ENCODE measurements at places on chromosomes 5 and 9.

DNA sequence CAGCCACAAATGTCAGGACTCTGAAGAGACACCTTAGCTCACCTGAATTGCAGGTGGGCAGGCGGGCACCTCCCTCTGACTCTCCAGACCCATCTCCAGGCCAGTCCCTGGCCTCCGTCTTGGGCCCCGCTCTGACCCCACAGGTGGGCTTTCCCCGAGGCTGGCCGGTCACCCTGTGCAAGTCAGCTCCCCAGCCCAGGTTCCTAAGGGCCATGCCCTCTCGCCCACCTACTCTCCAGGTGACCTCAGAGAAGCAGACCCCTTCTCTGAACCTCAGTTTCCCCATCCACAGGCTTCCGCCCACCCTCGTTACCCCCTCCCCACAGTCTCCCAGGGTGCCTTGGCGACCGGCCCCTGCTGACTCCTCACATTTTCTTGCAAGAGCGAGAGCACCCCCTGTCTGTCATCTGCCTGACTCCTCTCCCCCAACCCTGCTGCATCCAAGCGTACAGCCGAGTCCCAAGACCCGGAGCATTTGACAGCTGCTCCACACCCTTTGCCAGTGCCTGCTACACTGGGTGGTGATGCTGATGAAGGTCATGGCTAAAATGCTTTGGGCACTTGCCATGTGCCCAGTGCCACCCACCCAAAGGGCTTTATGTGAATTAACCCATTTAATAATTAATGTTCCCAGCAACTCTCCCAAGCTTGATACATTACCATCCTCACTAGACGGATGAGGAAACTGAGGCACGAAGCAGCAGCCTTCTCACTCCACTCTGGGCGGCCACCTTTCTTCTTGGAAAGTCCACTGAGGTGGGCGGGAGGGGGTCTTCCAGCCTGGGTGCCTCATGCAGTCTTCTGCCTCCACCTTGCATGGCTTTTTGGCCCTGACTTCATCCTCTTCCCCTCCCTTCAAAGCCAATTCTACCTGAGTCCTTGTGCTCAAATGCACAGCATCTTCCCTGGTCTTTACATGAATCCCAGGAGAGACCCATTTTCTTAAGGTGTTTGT is 51.1 kb upstream of the ORM1 start:
- DNase-seq = peak; percentile 71

- no peak for DNase-seq
Observed at GRCh38 chr5:50889790-50890189, 223.4 kb downstream of the PARP8 start.

- DNase-seq = no peak
Observed at GRCh38 chr5:115709585-115709984, 83.7 kb upstream of the TMED7 start.

GRCh38 chr5:158686214-158686613 is 413.5 kb downstream of the EBF1 start:
- DNase-seq = no peak

GRCh38 chr5:116510517-116510916 is 64.1 kb downstream of the SEMA6A start:
- peak; percentile 31 for DNase-seq

- no peak for DNase-seq
Observed at GRCh38 chr5:78482948-78483347, 122.5 kb downstream of the SCAMP1 start.

- no peak for DNase-seq
Observed at GRCh38 chr9:91682806-91683205, 259.2 kb upstream of the NFIL3 start.

DNA sequence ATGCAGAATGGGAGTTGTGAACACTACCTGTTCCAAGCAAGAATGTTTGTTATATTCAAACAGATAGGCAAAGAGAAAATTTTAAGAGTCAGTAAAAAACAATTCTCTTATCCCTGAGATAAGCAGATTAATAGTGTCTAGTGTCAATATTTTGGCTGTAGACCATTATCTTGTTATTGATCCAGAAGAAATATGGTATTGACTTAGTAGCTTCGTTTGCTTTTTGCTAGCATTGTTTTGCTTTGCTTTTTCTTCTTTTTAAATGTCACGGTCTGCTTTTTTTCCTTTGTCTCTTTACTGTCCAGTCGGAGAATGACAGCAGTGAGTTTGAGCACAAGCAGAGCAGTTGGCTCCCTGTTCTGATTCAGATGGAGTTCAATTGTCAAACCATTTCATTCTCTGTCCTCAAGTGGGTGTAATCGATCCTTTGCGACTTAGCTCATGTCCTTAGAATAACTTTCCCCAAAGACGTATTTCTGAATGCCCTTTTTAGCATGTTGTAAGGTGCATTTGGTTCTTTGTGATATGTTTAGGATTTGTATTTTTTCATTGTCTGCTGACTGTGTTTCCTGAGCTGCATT is 29.3 kb downstream of the FUBP3 start:
- no peak for DNase-seq

DNA sequence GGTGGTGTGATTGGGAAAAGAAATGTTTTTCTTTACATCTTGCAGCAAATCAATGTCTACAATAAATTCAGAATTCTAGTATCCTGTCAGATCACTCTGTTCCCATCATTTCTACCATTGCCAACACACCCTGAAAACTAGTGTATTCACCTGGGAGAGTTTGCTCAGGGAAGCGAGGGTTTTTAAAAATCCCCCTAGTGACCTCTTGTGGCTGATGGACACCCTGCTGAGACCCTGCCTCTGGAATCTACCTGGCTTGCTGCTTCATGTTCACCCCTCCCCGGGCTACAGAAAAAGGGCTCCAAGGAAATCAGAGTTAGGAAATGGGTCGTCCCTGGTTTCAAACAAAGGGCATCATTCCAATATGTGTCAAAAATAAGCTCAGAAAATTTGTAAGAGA is 21.4 kb upstream of the ALDOB start:
- DNase-seq = no peak

DNA sequence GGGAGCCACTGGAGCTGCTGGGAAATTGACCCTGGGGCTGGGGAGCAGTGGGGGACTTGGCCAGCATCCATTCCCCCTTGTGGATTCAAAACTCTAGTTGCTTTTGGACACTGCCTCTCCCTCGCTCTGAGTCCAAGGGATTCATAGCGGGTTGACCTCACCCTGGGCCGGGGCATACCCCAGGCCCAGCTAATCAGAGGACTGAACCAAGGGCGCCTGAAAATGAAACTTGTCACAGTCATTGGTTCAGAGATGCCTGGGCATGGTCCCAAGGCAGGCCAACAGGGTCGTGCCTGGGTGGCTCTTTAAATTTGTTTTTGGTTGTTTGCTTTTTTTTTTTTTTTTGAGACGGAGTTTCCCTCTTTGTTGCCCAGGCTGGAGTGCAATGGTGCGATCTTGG is 22.6 kb downstream of the STK10 start:
- DNase-seq = no peak

DNA sequence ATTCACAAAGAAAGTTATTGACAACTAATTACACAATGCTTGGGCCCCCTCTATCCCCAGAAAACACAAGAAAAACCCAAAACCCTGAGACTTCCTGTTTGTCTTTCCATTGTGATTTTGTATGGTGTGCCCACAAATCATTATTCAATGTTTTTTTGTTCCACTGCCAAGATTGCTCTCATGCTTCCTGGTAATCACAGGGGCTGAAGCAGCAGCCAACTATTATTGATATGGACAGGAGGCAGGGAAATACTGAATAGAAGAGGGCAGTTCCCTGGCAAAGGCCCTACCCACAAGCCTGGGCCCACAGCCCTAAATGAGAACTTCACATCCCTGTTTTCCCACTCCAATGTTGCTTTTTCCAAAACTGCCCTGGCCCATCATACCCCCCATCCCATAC is 21.5 kb upstream of the RFK start:
- DNase-seq = peak; percentile 63

DNA sequence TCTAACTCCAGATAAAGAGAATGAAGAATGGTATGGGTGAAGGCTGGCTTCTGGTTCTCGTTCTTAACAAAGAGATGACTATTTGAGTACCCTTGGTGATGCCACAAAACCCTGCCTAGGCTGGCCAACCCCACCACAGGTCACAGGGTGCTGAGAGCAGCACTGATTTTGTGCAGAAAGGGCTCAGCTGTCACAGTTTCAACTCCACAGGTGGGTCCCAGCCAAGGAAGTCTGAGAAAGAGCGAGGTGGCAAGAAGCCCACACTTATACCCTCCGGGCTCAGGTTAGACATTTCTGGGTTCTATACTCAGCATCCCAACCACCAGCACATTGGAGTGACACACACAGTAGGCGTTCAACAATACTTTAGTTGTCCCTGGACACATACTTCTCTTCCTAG is 118.1 kb downstream of the SLIT3 start:
- no peak for DNase-seq

DNA sequence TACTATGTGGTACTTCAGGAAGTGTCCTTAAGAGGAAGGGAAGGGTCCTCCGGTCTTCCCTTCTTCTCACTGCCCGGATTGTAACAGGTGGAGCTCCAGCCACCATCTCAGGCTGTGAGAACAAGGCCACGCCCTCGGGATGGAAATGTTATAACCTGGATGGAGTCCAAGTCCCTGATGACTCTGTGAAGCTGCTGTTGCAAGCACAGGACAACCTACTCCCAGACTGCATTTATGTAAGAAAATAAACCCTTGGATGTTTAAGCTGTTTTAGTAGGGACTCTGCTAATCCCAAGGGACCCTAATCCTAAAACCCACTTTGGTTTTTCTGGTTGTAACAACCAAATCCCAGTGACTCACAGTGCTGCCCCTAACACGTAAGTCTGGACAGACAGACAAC is 221.6 kb downstream of the ACTL7B start:
- no peak for DNase-seq

DNA sequence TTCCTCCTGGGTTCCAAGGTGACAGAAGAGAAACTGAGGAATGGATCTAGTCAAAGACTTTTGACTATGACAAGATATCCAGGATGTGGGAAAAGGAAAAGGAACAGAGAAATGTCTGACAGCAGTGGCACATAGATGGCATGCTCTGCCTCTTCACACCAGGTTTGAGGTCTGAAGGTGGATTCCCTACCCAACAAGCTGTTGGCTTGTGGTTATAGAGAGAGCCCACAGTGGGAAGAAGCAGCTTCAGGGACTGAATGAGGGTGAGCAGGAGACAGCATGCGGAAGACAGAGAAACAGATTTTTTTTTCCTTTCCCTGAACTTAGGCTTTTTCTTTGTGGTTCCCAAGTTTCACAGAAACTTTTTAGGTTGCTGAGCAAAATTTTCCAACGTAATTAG is 20.6 kb downstream of the IFNW1 start:
- no peak for DNase-seq

DNA sequence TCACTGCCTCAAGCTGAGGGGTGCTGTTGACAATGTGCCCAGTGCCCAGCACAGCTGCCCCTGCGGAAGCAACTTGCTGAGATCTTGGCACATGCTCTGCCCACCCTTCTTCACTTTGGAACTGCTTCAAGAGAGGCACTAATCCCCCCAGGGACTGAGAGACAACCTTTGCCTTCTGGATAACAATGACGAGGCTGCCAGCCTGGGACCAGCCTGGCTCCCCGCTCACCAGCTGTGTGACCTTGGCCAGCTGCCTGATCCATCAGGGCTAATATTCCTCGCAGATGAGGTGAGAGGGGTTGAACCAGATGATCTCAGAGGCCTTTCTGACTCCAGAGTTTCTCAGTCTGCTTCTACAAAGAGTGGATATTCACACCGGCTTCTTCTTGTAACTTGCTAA is 81.0 kb downstream of the SHB start:
- no peak for DNase-seq

DNA sequence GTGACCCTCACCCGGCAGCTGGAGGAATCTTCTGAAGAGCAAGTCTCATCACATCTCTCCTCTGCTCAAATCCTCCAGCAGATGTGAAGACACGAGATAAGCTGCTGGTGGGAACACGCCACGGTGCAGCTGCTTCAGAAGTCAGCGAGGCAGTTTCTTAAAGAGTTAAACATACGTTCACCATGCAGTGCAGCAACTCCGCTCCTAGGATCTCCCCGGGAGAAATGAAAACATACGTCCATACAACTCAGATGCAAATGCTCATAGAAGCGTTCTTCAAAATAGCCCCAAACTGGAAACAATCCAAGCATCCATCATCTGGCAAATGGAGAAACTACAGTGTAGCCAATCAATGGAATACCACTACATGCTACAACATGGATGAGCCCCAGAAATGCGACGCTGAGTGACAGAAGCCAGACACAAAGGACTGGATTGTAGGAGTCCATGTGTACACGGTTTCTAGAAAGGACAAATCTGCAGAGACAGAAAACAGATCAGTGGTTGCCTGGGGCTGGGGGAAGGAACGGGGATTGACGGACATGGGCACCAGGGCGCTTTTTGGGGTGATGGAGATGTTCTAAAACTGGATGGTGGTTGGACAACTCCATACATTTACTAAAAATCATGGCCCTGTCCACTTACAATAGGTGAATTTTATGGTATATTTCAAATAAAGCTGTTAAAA is 150.6 kb downstream of the COL23A1 start:
- no peak for DNase-seq

- no peak for DNase-seq
Observed at GRCh38 chr5:74067748-74068541, 441.9 kb downstream of the ARHGEF28 start.

DNA sequence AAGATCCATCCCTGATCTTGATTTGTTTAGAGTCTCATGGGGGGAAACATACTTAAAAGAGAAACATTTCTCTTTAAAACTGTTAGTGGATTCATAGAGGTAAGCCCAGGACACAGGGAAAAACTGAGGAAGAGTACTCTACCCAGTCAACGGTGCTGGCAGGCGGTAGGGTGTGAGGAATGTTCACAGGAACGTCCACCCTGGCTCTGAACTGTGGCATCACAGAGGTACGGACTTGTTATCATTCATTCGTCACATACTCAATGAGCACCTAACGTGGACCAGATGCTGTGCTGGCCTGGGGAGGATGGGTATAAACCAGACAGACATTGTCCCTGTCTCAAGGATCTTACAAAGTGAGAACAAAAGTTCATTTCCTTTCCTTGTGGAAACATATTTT is 18.8 kb upstream of the PPARGC1B start:
- DNase-seq = no peak

- no peak for DNase-seq
Observed at GRCh38 chr5:150271923-150272322, 17.6 kb downstream of the CAMK2A start.

DNA sequence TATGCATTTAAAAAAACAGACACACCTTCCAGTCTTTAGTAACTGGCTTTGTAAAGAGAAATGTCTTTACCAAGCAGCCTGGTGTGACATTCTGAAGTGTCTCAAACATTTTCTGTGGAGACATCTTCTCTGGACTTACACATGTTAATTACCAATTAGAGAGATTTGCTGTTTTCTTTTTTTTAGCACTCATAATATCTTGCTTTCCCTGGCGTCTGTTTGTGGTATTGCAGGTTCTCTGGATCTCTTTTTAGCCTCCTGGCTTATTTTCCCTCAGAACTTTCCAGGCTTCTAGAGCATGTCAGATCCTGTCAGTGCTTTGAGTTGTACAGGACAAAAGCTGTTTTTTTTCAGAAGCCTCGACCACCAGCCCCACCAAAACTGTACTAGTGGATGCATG is 92.5 kb downstream of the MSX2 start:
- DNase-seq = no peak

Data from astrocyte of the spinal cord (primary cell).